ENCODE measurements at places on chromosomes 12 and 14.

GRCh38 chr12:94848966-94849365 is 154.5 kb downstream of the NDUFA12 start:
- no peak for DNase-seq

GRCh38 chr14:87152693-87153092 is 840.3 kb downstream of the GALC start:
- DNase-seq: no peak

- DNase-seq: peak; percentile 85
These were observed at the start of gene ADIPOR2 for GRCh38 chr12:1690578-1691122. ADIPOR2 (plus strand) TSS chr12:1691070; CDS start chr12:1754344, 63,274 bp downstream.

DNA sequence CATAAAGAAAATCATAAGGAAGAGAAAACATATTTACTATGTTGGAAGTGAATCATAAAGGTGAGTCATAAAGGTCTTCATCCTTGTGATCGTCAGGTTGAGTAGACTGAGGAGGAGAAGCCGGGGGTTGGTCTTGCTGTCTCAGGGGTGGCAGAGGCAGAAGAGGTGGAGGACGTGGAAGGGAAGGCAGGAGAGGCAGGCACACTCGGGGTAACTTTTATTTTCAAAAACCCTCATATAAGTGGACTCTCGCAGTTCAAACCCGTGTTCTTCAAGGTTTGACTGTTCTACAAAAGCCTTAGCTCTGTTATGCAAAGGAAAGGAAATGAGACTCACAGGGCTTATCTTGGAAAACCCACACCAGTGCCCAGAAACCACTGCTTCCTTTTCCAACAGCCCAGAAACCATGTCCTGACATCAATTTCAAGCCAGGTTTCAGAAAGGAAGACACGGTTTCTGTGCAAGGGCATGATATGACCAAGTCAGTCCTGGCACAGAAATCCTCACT is 14.0 kb downstream of the SMCO2 start:
- no peak for DNase-seq

DNA sequence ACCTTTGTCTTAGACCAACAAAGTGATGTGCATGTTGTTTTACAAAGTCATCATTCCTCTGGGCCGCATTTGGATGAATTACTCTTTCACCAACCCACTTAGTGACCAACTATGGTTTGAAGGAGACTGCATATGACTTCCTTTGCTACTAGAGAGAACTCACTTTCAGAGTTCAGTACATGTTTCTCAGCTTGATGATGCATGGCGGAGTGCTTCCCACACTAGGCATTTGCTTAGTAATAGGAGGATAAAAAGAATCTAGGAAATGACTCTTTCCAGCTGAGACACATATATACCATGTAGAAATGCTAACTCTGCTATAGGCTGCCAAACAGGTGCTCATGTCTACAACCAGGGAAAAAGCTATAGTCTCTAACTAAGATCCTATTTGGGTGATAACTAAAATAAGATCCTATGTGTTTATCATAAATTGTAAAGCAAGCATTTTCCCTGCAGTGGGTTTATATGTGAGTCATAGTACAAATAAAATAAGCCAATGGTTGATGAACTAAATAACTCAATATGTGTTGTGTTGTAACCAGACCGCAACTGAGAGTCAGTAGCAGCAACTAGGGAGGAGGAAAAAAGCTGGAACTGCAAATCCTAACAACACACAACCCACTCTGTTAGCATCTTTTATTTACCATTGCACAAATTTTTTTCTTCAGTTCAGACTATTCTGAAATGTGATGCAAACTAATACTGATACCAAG is 87.2 kb downstream of the TSPAN8 start:
- no peak for DNase-seq

- DNase-seq: no peak
These were observed 30.3 kb upstream of the FOXN3 start for GRCh38 chr14:89447182-89447944.

- no peak for DNase-seq
These were observed 55.4 kb upstream of the RFX4 start for GRCh38 chr12:106527356-106527755.

- DNase-seq: no peak
These were observed 61.2 kb downstream of the FBXL14 start for GRCh38 chr12:1533205-1533601.

DNA sequence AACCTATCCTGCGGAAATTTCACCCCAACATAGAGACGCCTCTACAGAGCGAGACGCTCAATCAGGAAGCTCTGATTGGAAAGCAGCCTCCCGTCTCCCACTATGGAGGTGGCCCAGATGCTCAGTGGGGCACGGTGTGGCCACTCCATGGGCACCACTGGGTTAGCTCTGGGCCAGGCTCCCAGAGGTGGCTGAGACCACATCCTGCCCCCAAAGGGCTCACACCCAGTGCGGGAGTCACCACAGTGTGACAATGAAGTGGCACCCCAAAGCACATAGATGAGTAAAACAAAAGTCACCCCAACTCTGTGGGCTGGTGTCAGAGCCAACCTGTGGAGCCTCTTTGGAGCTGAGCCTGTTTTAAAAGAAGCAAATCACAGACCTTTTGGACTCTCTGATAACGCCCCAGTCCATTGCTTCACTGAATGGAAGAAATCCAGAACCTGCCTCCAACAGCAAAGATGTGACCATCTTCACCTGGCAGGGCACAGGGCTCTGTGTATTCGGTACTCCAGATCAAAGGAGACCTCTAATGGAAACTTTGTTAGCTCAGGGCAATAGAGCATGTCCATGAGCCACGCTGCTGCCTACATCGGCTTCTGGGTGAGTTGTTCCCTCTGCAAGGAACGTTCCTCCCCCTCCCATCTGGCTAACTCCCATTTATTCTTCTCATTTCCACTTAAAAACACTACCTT is 19.6 kb downstream of the CLMN start:
- DNase-seq: no peak

GRCh38 chr12:116876151-116876869 is 4.9 kb downstream of the HRK start:
- DNase-seq: no peak

GRCh38 chr12:49954863-49955830 is 4.6 kb downstream of the AQP2 start:
- DNase-seq: no peak

- DNase-seq: no peak
These were observed 16.5 kb downstream of the SLC15A4 start for GRCh38 chr12:128807161-128807724.

DNA sequence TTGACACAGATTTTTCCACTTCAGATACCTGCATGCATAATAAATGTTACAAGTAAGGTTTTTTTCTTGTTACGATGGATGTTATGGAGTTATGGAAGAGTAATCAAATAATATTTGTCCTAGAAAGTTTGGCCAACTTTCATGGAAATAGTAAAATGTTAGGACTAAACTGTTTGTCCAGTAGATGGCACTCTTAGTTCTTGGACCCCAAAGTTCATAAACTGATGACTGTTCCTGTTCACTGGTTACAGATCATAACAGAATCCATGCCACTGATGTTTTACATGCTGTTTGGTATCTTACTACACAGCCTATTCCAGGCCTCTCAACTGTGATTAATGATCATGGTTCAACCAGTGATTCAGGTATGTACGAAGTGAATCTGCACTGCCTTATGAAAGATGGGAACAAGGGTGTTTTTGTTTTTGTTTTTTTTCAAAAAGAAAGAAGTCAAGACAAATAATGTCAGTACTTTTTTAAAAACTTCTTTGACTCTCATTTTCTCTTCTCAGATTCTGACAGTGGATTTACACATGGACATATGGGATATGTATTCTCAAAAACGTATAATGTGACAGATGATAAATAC is 48.8 kb upstream of the SLCO1C1 start:
- DNase-seq: no peak

- no peak for DNase-seq
These were observed 22.1 kb upstream of the KIF26A start for GRCh38 chr14:104116288-104116755.

GRCh38 chr12:23066095-23066494 is 441.1 kb downstream of the ETNK1 start:
- no peak for DNase-seq

- DNase-seq: no peak
These were observed 42.5 kb downstream of the SLC2A13 start for GRCh38 chr12:40063414-40063813.

All from stimulated activated CD4-positive, alpha-beta T cell treated with anti-CD3 and anti-CD28 coated beads, Interleukin-1b, Interleukin-23, amount 100 ng/mL, for 1 hour (primary cell).